A172 (cell line): ENCODE measurements at places on chromosomes 4 and X.
A peak's percentile ranks its signal among the peaks of the same experiment; 100 is the strongest.

GRCh38 chr4:112003231-112003907, 141.9 kb upstream of the FAM241A start:
- no peak for DNase-seq

- peak; percentile 22 for DNase-seq
These were observed 43.0 kb upstream of the GABRA2 start for GRCh38 chr4:46432923-46433322.

GRCh38 chrX:18616688-18617406, 55.1 kb downstream of the RS1 start:
- no peak for DNase-seq

DNA sequence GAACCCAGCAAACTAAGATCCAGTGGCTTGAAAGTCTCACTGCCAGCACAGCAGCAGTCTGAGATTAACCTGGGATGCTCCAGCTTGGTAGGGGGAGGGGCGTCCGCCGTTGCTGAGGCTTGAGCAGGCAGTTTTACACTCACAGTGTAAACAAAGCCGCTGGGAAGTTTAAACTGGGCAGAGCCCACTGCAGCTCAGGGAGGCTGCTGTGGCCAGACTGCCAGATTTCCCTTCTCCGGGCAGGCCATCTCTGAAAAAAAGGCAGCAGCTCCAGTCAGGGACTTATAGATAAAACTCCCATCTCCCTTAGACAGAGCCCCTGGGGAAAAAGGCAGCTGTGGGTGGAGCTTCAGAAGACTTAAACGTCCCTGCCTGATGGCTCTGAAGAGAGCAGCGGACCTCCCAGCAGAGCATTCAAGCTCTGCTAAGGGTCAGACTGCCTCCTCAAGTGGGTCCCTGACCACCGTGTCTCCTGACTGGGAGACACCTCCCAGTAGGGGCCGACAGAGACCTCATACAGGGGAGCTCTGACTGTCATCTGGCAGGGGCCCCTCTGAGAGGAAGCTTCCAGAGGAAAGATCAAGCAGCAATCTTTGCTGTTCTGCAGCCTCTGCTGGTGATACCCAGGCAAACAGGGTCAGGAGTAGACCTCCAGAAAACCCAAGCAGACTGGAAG, 45.1 kb upstream of the CDX4 start:
- DNase-seq, result no peak

GRCh38 chrX:103913356-103914020, 48.9 kb upstream of the TMSB15B start:
- peak; percentile 16 for DNase-seq

DNA sequence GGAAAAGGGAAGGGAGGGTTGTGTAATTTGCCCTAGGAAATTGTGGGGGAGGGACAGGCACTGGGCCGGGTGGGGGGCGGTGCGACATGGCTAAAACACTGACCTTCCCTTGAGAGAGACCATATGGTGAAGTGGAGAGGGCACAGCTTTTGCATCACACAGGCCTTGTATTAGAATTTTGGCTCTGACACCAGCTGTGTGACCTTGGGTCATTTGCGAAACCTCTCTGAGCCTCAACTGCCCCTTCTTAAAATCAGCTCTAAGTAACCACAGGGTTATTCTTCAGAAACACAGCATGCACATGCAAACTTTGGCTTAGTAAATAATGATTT, 25.8 kb downstream of the PDGFRA start:
- DNase-seq, result no peak

DNA sequence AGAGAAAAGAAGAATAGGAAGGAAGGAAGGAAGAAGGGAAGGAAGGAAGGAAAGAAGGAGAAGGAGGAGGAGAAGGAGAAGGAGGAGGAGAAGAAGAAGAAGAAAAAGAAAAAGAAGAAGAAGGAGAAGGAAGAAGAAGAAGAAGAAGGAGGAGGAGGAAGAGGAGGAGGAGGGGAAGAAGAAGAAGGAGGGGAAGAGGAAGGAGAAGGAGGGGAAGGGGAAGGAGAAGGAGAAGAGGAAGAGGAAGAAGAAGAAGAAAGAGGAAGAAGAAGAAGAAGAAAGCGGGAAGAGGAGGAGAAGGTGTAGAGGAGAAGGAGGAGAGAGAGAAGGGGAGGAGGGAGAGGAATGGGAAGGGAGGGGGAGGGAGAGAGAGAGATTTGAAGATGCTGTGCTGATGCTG, 22.6 kb downstream of the CCKAR start:
- no peak for DNase-seq

DNA sequence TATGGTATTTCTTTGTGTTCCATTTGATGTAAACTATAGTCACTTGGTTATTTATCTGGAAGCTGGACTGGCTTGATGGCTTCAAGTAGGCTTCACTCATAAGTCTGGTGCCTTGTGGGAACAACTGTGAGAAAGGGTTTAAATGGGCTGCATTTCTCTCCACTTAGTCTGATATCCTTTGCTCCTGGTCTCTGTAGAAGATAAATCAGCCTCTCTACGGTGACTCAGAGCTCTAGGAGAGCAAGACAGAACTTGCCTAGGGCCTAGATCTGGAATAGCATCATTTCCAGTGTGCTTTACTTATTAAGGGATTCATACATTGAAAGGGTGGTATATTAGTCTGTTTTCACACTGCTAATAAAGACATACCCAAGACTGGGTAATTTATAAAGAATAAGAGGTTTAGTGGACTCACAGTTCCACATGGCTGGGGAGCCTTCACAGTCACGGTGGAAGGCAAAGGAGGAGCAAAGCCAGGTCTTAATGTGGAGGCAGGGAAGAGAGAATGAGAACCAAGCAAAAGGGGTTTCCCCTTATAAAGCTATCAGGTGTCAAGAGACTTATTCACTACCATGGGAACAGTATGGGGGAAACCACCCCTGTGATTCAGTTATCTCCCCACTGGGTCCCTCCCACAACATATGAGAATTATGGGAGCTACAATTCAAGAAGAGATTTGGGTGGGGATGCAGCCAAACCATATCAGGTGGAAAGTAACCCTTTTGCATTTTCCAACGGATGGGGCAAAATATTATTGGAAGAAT, 1746.4 kb upstream of the PCDH7 start:
- DNase-seq, result peak; percentile 17

DNA sequence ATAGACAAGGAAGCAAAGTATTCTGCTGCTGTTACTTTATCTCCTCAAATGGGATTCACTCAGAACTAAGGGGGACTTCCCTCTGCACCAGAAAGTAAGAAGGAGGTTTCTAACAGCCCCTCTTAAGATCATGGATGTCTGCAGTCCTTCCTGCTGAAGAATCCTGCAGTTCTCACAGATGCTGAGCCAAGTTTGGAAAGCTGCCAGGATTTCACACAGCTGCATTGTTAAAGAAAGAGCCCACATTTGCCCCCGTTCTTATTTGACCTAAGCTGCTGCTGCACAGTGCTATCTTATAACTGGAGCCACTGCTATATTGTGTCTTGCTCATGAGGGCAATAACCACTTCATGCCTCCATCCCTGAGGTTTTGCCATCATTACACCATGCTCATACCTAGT, 81.1 kb downstream of the FAAH2 start:
- no peak for DNase-seq

DNA sequence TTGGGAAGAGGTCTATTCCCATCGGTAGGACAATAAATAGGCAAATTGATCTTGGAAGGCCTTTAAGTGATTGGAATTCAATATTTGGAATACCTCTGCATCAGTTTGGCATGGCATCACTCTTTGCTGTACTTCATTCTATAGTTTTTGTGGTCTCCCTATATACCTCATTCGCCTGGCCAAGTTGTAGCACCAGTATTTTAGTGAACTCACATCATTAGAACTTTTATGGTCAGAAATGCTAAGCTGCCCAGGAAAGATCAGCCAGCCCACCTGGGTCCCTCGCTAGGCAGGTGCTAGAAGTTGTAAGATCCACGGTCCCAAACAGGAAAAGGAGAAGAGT, 40.3 kb downstream of the ZCCHC13 start:
- DNase-seq, result no peak

DNA sequence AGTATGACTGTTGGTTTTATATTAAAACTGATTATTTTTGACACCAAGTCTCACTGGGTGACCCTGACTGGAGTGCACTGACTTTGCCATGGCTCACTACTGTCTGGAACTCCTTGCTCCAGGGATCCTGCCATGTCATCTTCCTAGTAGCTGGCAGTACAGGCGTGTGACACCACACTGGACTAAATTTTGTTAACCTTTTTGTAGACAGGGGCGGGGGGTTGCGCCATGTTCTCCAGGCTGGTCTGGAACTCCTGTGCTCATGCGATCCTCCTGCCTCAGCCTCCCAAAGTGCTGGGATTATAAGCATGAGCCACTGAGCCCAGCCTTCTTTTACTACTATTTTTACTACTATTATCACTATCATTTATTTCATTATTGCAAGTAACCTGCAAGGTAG, 8.9 kb downstream of the XAGE1A start:
- no peak for DNase-seq

DNA sequence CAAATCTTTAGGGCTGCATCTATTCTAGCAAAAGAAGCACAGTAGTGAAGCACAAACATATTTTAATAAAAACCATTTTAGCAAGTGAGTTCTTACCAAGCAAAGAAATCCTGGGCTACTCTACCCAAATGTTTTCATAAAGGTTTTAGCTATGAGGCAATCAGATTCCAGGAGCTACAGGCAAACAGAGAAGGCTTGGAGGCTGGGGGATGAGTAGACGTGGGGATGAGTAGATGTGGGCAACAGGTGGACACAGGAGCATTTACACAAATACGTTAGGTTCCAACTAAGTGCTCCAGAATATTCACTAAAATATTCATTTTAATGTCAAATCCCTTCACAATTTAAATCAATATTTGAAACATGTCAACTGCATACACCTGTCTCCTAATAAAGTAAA, 34.5 kb downstream of the ATP11C start:
- DNase-seq, result no peak

- peak; percentile 68 for DNase-seq
These were observed 68.7 kb downstream of the APBB2 start for GRCh38 chr4:41145571-41146078.

GRCh38 chr4:178081896-178082295, 639.7 kb upstream of the AGA start:
- DNase-seq, result no peak
